Right lobe of liver (tissue), 6 donors: ENCODE measurements at places on chromosomes 5 and 9. TPM values are rescaled to one million over a fixed set of nuclear protein-coding genes. Genes with fewer than 3 reads are reported as not detected.

- no peak for DNase-seq
These were observed 54.9 kb upstream of the GRAMD2B start for GRCh38 chr5:126368239-126368812.

Gene PCDHGA9
- 1.4 TPM for total RNA-seq

- no peak for DNase-seq
These were observed 313.6 kb downstream of the ARHGEF28 start for GRCh38 chr5:73939557-73939956.

DNA sequence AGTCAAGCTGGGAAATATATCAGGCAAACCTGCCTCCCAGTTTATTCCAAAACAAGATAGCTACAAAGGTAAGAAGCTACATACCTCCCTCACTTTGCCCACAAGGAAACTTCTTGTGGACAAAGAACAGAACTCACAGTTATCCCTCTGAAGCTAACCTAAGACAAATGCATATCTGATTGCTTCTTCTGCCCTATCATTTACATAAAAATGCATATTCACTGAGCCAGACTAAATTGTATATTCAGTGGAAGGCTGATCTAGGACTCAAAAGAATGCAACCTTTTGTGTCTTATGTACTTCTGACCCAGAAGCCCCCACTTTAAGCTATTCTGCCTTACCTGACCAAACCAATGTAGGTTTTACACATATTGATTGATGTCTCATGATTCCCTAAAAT, 276.8 kb downstream of the HTR1A start:
- no peak for DNase-seq

DNA sequence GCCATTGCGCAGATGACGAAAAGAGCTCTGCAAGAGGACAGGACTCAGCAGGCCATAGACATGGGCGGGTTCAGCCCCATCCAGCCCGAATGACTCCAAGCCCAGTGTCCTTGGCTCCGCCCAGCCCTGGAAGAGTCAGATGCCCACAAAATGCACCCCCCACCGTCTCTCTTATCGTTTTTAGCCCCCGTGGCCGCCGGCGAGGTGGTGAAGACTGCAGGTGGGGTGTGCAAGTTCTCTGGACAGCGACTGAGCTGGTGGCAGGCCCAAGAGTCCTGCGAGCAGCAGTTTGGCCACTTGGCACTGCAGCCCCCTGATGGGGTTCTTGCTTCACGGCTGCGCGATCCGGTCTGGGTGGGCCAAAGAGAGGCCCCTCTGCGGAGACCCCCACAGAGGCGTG, 2.1 kb downstream of the ADGRD2 start:
- DNase-seq = no peak

DNA sequence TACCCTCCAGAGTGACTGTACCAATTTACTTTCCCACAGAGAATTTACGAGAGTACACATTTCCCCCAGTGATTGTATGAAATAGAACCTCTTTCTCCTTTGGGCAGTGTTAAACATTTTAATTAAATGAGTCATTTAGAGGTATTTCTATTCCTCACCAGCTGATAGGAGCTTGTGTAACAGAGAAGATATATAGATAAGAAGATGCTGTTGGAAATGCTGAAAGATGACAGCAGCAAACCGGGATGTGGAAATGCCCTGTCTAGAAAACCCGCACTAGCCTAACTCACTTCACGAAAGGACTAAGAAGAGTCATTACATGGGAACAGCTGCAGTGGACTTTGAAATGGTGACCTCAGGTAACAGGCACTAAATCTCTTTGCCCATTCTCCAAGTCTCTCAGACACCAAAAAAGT, 68.3 kb downstream of the LPAR1 start:
- DNase-seq = no peak

GRCh38 chr5:112064271-112064701, 307.3 kb upstream of the NREP start:
- no peak for DNase-seq

DNA sequence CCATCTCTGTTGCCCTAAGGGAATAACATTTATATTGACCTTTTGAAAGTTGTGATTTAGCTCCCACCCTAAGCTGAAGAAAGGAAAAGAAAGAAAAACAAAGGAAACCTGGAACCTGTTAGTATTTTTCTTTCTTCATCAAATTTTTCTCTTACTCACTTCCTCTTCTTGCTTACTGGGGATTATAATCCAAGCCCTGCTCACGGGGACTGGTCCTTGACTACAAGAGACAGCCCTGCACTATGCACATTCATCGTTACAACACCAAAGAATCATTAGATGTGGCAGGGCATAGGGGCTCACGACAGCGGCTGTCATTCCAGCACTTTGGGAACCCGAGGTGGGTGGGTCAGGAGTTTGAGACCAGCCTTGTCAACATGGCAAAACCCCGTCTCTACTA, 37.8 kb upstream of the LPAR1 start:
- DNase-seq = no peak

DNA sequence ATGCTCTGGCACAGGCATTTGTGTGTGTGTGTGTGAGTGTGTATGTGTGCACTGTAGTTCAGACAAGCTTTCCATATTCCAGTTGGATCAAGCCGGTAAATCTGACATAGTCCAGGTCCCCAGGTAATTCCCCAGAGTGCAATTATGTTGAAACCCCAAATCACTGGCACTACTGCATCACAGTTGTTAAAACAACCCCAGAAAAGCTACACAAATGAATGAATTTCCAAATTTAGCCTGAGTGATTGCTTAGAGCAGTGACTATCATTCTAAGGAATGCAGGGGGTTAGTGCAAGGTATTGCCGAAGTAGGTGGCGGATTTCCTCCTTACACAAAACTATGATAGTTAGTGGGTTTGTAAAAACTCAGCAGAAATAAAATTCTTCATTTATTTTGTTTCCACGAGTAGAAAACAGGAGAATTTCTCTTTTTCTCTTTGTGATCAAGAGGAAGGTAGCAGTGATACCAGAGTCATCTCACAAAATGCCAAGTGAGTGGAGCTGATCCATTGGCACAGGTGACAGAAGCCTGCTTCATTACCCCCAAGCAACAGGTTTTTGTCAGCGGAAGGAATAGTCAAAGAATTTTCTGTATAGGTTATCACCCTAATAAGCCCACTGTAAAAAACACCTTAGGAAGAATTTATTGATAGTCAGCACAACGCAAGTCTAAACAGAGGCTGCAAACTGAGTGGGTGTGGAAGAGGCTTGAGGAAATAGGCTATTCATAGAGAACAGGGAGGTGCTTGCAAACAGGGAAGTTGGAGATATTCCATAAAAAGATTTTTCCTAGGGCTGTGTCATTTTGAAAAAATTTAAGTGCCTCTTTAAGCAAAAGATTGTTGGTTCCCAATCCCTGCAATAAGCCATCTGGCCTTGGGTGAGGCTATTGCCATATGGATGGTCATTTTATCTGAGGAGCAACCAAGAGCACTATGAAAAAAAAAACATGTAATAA, 385.1 kb downstream of the CHSY3 start:
- DNase-seq = no peak

Gene GPR151
- not detected for total RNA-seq

Gene PROB1
- total RNA-seq = 0.51 TPM
